ENCODE measurements at places on chromosomes 2 and 18. TPM values are rescaled to one million over a fixed set of nuclear protein-coding genes. Genes with fewer than 3 reads are reported as not detected.

HIBCH gene
- 27.0 TPM for polyA plus RNA-seq

CCDC68 gene
- polyA plus RNA-seq = 40.2 TPM

SKA1 gene
- polyA plus RNA-seq = 5.8 TPM

KCNJ3 gene
- polyA plus RNA-seq = 4.9 TPM

CFC1B gene
- not detected for polyA plus RNA-seq

MYL1 gene
- polyA plus RNA-seq = 1.1 TPM

TYMS gene
- 56.6 TPM for polyA plus RNA-seq

IL36A gene
- polyA plus RNA-seq = not detected

PRSS56 gene
- not detected for polyA plus RNA-seq

All from small intestine (tissue), 16 donors.